ENCODE measurements at places on chromosomes 4 and X.

- no peak for DNase-seq
Observed at GRCh38 chr4:24877868-24878635, 34.8 kb downstream of the CCDC149 start.

DNA sequence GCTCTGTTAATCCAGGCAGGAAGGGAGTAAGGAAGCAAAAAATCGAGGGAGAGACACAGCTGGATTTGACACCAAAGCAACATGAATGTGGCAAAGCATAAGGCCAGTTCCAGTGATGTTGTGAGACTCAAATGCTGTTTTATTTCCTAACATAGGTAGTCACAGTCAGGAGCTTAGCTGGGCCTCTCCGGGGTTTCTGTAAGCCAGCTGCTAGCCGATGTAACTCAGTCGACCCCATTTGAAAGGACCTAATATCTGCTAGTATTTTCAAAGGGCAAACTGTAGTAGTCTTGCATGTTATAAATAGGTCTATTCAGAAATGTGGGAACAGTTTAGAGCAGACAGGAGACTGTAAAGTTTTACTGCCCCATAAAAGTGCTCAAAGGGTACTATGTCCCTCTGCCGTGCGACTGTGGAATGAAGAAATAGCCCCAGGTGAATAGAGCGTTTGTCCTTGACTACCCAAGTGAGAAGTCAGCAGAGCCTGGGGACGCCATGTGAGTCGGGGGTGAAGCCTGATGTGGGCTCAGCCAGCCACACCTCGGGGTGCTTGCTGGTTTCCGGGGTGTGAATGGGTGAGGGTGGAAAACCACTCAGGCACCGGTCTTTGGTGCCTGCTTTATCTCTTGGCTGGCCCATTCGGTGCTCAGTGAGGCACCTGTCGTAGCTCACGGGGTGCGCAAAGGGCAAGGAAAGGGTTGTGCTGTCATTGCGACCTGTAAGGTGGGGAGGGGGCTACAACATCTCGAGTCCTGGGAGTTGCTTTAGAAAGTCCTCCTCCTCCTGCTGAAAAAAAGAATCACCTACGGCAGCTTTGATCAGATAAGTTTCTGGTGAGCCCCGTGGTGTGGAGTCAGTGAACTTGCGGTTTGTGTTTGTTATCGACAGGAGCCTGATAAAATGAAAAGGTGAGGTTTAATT is 745 bp downstream of the TRIM2 start:
- DNase-seq: no peak

DNA sequence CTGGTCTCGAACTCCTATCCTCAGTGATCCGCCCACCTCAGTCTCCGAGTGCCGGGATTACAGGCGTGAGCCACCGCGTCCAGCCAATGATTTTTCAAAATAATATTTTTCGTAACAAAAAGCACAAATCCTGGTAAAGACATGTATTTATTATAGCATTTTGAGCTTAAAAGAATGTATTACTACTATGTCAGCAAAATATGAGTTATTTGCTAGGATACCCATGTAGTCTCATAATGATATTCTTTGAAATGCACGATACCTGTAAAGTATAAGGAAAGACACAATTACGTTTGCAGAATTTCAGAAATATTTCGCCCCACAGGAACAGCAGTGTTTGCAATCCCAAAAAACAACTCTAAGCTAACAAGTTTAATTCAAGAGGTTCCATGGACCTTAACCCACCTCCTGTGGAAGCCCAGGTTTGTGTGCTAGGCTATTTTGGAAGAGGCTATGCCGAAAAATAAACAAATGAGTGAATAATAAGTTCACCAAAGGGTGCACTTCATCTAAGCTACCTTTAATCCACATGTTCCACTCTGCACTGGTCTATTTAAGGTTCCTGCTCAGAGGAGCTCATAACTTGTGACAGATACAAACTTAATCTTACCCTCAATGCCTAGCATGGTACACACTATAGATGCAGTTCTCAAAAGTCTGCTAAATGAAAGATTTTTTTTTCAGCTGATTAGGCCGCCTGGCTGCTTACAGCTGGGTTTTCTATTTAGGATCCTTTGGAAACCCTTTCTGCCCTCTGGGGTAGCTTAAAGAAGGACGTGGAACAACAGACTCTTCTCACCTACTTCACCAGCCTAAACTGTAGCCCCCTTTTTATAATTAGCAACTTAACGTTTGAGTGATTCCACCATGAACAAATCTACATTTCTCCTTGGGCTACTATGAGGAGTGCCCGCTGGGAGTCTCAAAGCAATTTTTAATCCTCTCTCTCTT is 5.0 kb downstream of the FRYL start:
- DNase-seq: no peak

DNA sequence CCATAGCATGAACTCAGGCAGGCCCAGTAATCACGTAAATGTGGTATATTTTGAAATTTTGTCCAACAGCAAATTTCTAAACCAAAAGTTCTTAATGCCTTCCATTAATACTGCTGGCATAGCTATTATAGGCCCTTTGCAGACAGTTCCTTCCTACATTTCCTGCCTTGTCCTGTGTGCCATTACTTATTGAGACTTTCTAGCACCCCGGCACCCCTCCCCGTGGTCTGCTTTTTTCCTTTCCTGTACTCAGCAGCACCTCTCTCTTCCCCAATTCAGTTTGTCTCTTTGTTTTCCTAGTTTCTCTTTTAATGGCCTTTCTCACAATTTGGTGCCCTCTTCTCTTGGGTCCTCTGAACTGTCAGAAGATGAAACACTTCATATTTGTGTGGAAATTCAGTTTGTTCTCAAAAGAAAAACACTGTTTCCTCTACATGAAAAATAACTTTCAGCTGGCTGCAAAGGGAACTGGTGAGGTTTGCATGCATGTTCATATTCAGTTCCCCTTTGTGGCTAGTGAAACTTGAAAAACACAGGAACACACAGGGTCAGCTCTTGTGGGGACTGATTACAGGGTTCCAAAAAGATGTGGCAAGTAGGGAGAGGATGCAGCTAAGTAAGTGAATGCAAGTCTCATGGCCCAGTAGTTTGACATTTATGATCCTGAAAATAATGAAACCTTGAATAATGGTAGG is 17.1 kb downstream of the GPR34 start:
- DNase-seq: no peak

DNA sequence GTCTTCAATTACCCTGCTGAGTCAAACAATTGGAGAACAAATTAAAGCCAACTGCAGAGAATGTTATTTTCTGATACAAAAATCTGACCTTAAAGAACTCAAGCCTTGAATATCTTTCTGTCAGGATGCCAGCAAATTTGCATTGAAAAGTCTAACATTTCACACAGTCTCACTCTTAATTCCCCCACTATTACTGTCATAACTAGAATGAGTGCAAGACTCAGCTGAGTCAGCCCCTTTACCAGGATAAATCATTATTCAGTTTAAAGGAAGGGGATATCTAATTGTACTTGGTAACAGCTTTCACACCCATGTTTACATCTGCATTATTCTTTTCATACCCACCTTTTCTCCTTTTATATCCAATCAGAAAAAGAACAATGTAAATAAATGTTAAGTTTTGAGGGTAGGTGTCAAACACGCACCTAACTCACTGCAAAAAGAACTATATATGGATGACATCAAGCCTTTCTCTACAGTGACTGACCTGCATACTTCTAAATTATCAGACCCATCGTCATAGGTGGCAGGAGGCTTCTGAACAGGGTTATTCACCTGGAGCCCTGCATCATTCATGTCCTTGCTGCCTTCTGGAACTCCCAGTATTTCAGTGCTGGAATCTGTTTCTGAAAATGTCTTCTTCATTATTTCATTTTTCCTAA is 117.4 kb downstream of the TMA16 start:
- DNase-seq: no peak

- no peak for DNase-seq
Observed at GRCh38 chr4:6115746-6116586, 84.4 kb downstream of the JAKMIP1 start.

DNA sequence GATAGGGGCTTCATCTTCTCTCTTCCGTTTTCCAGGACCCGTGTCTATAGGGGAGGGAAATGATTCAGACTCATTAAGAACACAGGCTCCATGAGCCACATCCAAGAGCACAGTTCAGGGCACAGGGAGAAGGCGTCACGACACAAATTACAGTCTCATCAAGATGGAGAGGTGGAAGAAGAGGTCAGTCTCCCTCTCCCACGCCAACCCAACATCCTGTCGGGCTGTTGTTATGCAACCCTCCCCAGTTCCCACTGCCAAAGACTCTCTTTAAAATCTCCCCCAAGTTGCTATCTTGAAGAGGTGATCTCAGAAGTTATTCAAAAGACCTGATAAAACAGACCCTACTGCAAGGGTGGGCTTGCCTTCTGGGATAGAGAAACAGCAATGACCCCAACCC is 12.6 kb downstream of the ZMYM3 start:
- DNase-seq: no peak

DNA sequence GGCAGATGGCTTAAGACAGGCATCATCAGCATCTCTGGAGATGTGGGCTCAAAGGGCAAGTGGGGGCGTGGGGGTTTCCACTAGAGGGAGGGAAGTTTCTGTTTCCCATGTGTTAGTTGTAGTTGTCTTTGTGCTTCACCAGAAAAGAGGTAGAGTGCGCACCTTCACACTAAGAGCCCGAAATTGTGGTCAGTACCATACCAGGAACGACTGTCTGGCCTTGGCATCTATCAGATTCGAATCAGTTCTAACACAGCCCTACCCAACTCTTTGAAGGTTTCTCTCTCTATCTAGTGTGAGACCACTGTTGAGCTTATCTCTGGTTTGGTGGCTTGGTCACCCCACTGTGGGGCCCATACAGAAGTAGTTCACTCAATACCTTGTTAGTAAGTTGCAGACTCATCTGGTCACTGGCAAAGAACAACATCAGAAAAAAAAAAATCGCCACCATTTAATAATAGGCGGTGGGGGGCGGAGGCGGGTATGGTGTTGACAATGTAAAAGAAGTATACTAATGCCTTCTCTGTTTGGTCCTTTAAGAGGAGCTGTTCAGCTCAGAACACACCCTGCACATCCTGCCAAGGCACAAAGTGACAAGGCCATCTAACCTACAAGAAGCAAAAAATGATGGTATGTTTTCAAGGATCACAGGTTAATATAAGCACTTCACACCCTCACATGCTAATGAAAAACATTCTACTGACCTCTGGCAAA is 71.1 kb downstream of the NYX start:
- DNase-seq: no peak

DNA sequence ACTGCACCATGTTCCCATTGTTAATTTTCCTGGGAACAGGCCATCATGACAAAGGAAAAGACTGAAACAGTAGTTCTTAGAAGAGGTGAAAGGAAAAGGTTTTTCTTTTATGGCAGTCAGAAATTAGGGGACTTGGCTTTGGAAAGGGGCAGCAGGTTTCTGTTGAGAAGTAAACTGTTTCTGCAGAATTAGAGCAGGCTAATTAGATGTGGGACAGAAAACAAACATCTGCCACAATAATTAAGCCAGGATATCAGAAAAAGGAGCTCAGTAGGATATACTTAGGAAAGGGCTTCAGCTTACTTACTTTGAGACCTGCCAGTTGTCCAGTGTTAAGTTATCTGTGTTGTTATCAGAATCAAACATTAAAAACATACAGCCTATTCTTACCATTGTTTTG is 36.7 kb upstream of the STPG2 start:
- DNase-seq: no peak

- no peak for DNase-seq
Observed at GRCh38 chr4:121564840-121565375, 131.9 kb downstream of the ANXA5 start.

GRCh38 chr4:176925962-176926361 is 133.2 kb upstream of the VEGFC start:
- DNase-seq: no peak

DNA sequence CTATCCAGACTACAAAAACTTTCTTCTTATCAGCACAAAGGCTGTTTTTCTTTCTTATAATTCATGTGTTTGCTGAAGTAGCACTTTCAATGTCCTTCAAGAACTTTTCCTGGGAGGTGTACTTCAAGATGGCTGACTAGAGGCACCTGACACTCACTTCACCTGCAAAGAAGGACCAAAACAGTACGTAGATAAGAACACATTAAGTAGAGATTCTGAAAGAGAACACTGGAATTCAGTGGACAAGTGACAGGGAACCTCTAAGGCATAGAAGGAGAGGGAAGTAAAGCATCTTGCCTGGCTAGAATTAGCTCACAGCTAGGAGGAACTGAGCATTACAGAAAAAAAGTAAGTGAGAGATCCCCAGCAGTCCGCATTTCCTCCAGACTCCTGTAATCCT is 21.7 kb upstream of the BMP15 start:
- no peak for DNase-seq

DNA sequence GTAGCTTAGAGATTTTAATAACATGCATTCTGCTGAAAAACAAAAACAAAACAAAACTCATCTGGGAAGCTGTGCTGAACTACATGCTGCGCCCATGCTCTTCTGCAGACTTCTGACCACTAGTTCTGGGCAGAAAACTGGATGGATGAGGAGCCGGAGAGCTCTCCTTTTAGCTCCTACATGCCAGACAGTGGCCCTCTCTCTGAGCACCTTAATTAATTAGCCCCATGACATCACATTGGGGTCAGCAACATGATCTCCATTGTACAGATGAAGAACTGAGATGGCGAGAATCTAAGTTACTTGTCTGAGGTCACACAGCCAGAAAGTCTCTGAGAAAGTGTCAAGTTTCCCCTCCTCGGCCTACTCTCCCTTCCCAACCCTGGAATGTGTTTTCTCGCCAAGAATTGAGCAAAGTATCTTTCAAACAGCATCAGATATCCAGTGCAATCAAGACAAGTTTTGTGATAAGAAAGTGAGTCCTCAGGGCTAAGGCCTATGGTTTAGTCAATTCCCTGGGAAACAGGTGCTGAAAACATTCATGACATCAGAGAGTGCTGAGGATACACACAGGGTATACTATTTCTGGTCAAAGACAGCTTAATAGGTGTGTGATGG is 21.6 kb downstream of the SCD5 start:
- DNase-seq: no peak

DNA sequence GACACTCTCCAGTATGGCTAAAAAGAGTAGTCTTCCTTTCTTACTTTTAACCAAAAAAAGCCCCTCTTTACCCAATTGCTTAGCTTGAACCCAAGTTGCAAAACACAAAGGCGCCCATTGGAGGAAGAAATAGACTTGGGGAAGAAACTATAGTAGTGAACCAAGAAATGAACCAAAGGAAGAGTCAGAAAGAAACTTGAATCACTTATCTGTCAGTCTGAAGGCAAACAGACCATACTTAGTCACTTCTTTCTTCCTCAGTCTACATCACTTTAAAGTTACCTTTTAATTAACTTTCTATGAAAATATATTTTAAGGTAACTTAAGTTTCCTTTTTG is 161.4 kb upstream of the GIMD1 start:
- DNase-seq: no peak

- DNase-seq: no peak
Observed at GRCh38 chr4:140743194-140743931, 12.8 kb downstream of the TBC1D9 start.

GRCh38 chr4:42280327-42281095 is 116.8 kb upstream of the SHISA3 start:
- no peak for DNase-seq

- DNase-seq: no peak
Observed at GRCh38 chr4:101415962-101416361, 68.6 kb upstream of the PPP3CA start.

DNA sequence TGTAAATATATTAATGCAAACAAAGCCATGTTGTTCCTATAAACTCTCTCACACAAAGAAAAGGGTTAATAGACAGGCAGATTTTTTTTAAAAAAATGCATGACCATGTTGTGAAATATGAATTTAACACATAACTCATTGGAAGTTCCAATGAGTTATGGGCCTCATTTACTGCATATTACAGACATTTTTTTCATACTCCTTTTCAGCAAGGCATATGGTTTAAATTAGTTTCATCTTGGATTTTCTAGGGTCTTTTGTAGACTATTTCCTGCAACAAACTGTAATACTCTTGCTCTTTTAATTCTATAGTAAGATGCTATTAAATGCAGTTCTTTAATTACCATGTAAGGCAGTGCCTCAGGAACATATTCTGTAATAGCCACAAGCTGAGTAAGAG is 323.1 kb downstream of the GBA3 start:
- DNase-seq: no peak

Data from occipital lobe (tissue), 3 donors.